Forelimb muscle (tissue), 1 donor: ENCODE measurements at places on chromosomes 12 and 14. TPM values are rescaled to one million over a fixed set of nuclear protein-coding genes. Genes with fewer than 3 reads are reported as not detected.

SLCO1B3 gene
- not detected for polyA plus RNA-seq

GPR137C gene
- 4.2 TPM for polyA plus RNA-seq

CABP1 gene
- polyA plus RNA-seq = 2.5 TPM

VSX2 gene
- polyA plus RNA-seq = not detected

HRK gene
- 0.28 TPM for polyA plus RNA-seq

SPX gene
- 29.0 TPM for polyA plus RNA-seq

TMEM63C gene
- 0.67 TPM for polyA plus RNA-seq

GPD1 gene
- 68.2 TPM for polyA plus RNA-seq

PMCH gene
- 0.42 TPM for polyA plus RNA-seq
